ENCODE measurements at places on chromosomes 1 and 21. TPM values are rescaled to one million over a fixed set of nuclear protein-coding genes. Genes with fewer than 3 reads are reported as not detected.

GRCh38 chr1:65255035-65255655 lies 54.2 kb upstream of the DNAJC6 start:
- no peaks in the 10 kb centered on the region for H3K36me3 ChIP-seq
- peak overlapping the region; percentile 61 for H3K4me3 ChIP-seq
- DNase-seq, result no peak
- H3K4me1 ChIP-seq, result peaks cover 12% of the 10 kb centered on the region
- H3K27me3 ChIP-seq, result no peaks in the 10 kb centered on the region

DNA sequence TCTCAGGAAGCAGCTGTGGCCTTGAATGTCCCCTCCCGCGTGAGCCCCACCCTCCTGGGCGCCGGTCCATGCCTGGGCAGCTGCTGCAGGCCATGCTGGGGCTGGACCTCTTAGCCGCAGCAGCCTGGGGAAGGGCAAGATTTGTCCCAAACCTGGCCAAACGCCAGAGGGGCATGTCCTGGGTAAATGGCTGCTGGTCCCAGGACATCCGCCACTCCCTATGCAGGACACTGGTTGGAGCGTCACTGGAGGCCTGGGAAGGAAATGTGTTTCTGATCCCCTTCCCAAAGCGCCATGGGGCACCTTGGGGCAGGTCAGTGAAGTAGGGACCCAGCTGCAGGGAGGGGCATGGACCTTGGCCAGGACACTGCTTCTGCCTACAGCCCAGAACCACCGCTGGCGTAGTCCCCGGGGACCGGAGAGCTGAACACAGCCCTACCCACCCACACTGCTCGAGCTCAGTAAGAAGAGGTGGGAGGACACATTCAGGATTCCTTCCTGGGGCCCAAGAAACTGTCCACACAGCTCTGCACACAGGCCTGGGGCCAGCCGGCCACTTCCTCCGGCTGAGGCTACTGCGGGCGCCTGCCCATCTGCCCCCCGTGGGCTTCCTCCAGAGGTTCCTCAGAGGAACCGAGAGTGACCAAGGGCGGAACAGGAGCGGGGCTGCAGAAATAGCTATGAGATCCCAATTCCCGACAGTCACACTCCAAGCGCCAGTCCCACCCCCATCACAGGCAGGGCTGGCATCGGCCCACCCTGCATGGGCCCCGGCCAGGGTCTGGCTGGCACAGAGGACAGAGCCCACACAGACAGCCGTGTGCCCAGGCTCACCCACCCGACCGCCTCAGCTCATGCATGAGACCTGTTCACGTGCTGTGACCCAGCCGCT lies 10.8 kb upstream of the PLEKHG5 start:
- H3K27ac ChIP-seq, result no peak overlapping the region
- H3K4me3 ChIP-seq, result no peak overlapping the region
- peaks cover 5% of the 10 kb centered on the region for H3K4me1 ChIP-seq
- H3K36me3 ChIP-seq, result no peaks in the 10 kb centered on the region
- peaks cover 2% of the 10 kb centered on the region for H3K27me3 ChIP-seq
- DNase-seq, result no peak

GRCh38 chr1:222031318-222031717 lies 289.4 kb upstream of the DUSP10 start:
- no peaks in the 10 kb centered on the region for H3K4me1 ChIP-seq
- H3K27ac ChIP-seq, result no peak overlapping the region
- DNase-seq, result no peak
- no peaks in the 10 kb centered on the region for H3K27me3 ChIP-seq
- no peak overlapping the region for H3K4me3 ChIP-seq

GRCh38 chr1:93108335-93108734 lies 29.3 kb downstream of the MTF2 start:
- no peak overlapping the region for H3K27ac ChIP-seq
- DNase-seq, result no peak
- no peaks in the 10 kb centered on the region for H3K27me3 ChIP-seq
- H3K4me1 ChIP-seq, result peaks cover 3% of the 10 kb centered on the region
- H3K36me3 ChIP-seq, result peaks cover 15% of the 10 kb centered on the region
- H3K4me3 ChIP-seq, result no peak overlapping the region

DNA sequence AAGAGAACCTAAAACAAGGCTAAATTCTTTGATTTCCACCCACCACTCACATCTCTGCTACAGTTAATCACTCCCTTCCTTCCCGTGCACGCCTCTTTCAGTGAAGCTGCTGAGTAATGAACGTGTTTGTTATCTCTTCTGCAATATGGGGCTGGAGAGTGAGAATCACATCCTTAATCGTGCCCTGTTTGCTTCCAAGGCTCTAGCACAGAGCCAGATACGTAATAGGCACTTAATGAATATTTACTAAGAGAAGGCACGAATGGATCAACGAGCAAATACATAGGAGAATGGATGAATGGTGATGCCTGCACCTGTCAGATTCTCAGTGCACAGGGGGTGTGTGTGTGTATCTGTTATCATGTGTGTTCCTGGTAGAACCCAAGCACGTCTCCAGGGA lies 22.1 kb upstream of the FAM43B start:
- H3K27me3 ChIP-seq, result peaks cover 3% of the 10 kb centered on the region
- no peak overlapping the region for H3K27ac ChIP-seq
- DNase-seq, result no peak
- no peaks in the 10 kb centered on the region for H3K4me1 ChIP-seq
- no peaks in the 10 kb centered on the region for H3K36me3 ChIP-seq
- no peak overlapping the region for H3K4me3 ChIP-seq

DNA sequence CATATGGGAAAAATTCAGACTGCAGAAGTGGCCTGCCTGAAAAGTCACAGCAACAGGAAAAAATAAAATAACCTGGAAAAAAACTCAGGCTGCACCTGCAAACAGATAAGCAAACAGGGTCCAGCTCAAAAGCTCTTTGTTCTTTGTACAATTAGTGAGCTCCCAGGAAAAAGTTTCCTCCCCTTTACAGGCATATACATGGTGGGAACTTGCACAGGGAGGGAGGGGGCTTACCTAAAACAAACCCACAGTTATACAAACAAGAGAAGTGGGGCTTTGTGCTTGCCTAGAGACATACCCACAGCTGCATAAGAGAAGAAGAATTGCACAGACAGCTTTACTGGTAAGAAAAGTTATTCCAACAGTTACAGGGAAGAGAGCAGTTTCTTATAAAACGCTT lies 31.7 kb upstream of the COG2 start:
- DNase-seq, result no peak
- H3K4me3 ChIP-seq, result no peak overlapping the region
- no peak overlapping the region for H3K27ac ChIP-seq
- no peaks in the 10 kb centered on the region for H3K4me1 ChIP-seq
- H3K36me3 ChIP-seq, result no peaks in the 10 kb centered on the region
- no peaks in the 10 kb centered on the region for H3K27me3 ChIP-seq

The HMCN1 gene
- 0.04 TPM for total RNA-seq
